ENCODE measurements at places on chromosomes 7 and 10. TPM values are rescaled to one million over a fixed set of nuclear protein-coding genes. Genes with fewer than 3 reads are reported as not detected.

GRCh38 chr7:37826825-37827224, 21.6 kb upstream of the NME8 start:
- no peaks in the 10 kb centered on the region for H3K4me1 ChIP-seq
- H3K27me3 ChIP-seq, result no peaks in the 10 kb centered on the region
- no peaks in the 10 kb centered on the region for H3K36me3 ChIP-seq

DNA sequence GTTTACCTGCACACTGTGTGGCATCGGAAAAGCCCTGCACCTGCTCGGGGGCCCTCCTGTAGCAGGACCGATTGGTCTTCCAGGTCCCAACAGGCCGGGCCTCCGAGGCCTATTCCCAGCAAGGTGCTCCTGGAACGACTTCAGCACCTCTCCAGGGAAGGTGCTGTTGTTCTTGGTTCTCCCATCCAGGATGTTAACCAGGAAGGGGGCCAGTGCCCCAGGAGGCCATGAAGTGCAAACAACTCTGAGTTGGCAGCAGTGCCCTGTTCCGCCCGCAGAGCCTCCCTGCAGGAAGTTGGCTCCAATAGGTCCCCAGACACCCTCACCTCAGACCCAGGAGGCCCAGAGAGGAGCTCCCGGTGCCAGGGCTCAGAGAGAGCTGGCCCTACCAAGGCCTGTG, 64.0 kb upstream of the DUSP5 start:
- H3K36me3 ChIP-seq, result no peaks in the 10 kb centered on the region
- no peaks in the 10 kb centered on the region for H3K27me3 ChIP-seq
- H3K4me3 ChIP-seq, result no peak overlapping the region
- no peak for DNase-seq

DNA sequence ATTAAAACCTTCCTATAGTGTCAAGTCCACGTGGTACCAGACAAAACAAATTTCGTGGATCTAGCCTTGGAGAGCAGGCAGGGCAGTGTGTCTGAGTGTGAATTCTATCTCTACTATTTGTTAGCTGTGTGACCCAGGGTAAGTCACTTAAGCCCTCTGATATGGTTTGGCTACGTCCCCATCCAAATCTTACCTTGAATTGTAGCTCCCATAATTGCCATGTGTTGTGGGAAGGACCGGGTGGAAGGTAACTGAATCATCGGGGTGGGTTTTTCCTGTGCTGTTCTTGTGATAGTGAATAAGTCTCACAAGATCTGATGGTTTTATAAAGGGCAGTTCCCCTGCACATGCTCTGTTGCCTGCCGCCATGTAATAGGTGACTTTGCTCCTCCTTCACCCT, 2.8 kb upstream of the NPFFR1 start:
- H3K4me3 ChIP-seq, result no peak overlapping the region
- H3K36me3 ChIP-seq, result no peaks in the 10 kb centered on the region
- H3K4me1 ChIP-seq, result peaks cover 4% of the 10 kb centered on the region
- H3K27me3 ChIP-seq, result peaks cover 43% of the 10 kb centered on the region
- no peak overlapping the region for H3K27ac ChIP-seq

GRCh38 chr7:84923348-84923747, 263.5 kb downstream of the SEMA3D start:
- no peaks in the 10 kb centered on the region for H3K36me3 ChIP-seq
- no peak overlapping the region for H3K4me3 ChIP-seq
- H3K27me3 ChIP-seq, result no peaks in the 10 kb centered on the region
- DNase-seq, result no peak
- no peak overlapping the region for H3K27ac ChIP-seq
- no peaks in the 10 kb centered on the region for H3K4me1 ChIP-seq

GRCh38 chr7:134669845-134670373, 23.3 kb downstream of the BPGM start:
- no peak overlapping the region for H3K4me3 ChIP-seq
- no peaks in the 10 kb centered on the region for H3K36me3 ChIP-seq
- H3K27ac ChIP-seq, result no peak overlapping the region
- H3K27me3 ChIP-seq, result no peaks in the 10 kb centered on the region
- H3K4me1 ChIP-seq, result peaks cover 6% of the 10 kb centered on the region

- DNase-seq, result no peak
- H3K36me3 ChIP-seq, result no peaks in the 10 kb centered on the region
- no peak overlapping the region for H3K27ac ChIP-seq
- H3K27me3 ChIP-seq, result no peaks in the 10 kb centered on the region
- H3K4me1 ChIP-seq, result no peaks in the 10 kb centered on the region
- H3K4me3 ChIP-seq, result no peak overlapping the region
Observed at GRCh38 chr7:114554781-114555537, 140.3 kb downstream of the FOXP2 start.

DNA sequence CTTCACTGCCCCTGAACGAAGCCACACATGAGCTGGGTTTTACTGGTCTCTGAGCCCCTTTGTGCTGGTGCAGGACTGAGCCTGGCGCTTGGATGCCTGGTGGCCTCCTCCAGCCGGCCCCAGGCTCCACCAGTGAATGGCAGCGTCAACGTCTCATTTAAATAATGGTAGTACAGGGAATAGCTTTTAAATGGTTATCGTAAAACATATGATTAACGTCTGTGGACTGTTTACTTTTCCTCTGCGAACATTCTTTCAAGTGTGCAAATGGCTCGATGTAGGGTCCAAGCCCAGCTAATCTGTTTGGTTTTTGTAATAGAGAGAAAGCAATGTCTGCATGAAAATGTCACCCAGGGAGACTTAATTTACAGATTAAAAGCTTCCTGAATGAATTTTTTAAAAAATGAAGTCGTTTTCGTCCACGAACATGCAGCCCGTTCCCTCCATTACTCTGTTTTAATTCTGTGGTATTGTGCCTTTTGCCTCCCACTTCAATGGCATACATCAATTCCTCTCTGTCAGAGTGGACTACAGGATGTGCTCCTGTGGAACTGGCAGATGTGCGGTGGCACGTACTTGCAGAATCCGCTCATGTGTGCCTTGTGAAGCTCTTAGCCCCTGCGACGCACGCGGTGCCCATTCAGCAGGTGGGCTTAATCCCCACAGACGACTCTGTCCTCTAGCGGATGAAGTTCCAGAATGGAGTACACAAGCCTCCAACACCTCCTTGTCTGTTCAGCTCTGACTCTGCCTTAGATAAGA, 192.7 kb downstream of the TCF7L2 start:
- H3K36me3 ChIP-seq, result peaks cover 55% of the 10 kb centered on the region
- peaks cover 3% of the 10 kb centered on the region for H3K4me1 ChIP-seq
- no peak overlapping the region for H3K27ac ChIP-seq

The ZNF138 gene
- total RNA-seq, result 14.0 TPM

The CPEB3 gene
- 2.0 TPM for total RNA-seq

The SCART1 gene
- total RNA-seq, result 1.5 TPM

The GPER1 gene
- 9.6 TPM for total RNA-seq

The HABP2 gene
- 0.04 TPM for total RNA-seq

Data from muscle of leg (tissue), 16 donors.